Stimulated activated CD4-positive, alpha-beta T cell treated with anti-CD3 and anti-CD28 coated beads, Interleukin-1b, Interleukin-23, amount 100 ng/mL, for 1 hour (primary cell): ENCODE measurements at places on chromosomes 5 and 9.

DNA sequence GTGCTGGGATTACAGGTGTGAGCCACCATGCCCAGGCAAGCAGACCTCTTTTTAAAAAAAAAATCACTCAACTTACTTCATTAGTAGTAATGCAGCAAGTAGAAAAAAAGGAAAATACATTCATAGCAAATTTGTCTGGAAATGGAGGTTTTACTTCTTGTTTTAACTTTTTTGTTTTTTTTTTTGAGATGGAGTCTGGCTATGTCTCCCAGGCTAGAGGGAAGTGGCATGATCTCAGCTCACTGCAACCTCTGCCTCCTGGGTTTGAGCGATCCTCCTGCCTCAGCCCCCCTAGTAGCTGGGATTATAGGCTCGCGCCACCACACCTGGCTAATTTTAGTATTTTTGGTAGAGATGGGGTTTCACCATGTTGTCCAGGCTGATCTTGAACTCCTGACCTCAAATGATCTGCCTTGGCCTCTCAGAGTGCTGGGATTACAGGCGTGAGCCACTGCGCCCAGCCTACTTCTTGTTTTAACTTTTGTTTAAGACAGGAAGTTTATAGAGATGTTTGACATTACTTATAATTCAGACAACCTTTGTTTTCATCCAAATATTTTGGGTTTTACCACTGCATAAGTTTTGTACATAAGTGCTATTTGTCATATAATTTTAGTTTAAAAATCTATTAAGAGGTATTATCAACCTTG is 26.5 kb downstream of the UBE2R2 start:
- no peak for DNase-seq

DNA sequence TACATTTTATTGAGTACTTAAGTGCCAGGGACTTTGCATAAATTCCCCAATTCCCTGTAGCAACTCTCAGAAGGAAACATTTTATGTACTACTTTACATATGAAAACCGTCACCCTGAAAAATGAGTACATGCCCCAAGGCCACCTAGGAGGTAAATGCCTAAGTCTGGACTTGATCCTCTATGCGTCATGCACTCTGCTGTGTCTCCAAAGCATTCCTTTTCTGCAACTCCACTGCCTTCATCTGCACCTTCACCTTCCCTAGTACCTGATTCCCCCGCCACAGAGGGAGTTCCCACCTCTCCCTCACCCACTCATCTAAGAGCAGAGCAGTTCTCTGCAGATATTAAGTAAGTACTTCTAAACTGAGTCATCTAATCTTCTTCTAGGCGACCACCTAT is 75.2 kb upstream of the HRH2 start:
- DNase-seq, result no peak

DNA sequence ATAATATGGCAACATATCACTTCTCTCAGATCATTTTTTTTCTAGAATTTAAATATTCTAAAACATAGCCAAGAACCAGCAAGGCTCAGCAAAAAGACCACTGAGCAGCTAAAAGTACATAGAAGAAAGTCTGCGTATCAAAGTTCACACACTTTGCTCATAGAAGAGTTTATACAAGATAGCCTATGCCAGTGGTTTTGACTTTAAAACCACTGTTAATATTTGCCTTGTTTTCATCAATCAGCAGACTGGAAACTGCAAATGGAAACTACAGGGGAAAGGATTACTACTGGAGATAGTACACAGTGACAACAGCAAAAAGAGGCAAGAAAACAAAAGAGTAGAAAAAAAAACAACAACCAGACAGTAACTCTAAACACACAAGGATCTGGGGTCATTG is 483.3 kb downstream of the ZSWIM6 start:
- DNase-seq, result no peak

- no peak for DNase-seq
Observed at GRCh38 chr5:14313986-14314690, 171.0 kb downstream of the TRIO start.

DNA sequence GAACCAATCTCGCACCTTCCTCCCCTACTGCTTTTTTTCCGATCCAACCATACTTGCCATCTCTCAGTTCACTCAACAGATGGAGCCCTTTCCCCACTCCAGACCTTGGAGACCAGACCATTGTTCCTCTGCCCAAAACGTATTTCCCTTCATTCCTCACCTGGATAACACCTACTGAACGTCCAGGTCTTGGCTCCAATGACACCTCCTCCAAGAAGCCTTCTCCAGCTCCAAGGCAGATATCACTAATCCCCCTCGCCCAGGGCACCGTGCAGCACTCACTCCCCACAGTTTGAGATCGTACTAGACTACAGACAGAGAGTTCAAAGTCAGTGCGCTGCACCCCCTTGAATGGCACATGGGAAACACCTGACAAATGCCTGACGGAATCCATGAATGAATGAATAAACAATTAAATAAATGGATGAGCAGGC is 47.1 kb upstream of the AKNA start:
- DNase-seq, result no peak

DNA sequence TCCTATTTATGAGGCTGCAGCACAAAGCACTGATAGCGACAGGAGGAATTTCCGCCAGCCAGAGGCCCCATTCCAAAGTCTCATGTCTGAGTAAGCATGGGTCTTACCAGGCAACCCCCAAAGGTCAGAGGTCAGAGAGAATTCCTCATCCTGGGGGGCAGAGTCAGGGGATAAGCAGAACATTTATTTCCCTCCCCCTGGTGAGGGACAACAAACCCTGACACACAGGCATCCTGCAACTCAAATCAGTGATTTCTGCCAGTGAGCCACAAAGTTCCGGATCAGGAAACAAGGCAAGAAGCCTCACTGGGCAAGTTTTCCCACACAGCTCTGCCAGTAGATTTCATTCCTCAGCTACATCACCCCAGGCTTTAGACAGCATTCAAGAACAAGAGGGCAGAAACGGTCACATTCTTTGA is 37.0 kb downstream of the ADAMTS12 start:
- no peak for DNase-seq

DNA sequence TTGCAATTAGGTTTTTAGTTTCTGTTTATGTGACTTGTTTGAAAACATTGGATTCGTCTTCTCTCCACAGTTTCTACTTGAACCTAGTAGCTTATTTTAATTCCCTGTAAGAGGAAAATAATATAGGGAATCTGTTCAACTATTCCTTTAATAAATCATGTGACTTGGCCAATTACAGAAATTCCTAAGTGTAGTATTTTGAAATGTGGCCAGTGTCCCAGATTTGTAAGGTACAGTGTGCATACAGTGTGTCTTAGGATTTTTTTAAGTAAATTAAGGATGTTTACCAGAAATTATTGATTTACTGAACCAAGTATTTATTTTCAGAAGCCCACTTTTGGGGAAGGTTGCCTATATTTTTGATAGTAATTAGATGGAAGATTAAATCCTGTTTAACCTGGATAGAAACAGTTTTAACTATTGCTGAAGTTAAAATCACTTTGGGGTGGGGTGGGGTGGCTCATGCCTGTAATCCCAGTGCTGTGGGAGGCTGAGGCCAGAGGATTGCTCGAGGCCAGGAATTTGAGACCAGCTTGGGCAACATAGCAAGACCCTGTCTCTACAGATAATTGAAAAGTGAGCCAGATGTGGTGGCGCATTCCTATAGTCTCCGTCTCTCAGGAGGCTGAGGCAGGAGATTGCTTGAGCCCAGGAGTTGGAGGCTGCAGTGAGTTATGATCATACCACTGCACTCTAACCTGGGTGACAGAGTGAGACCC is 36.9 kb downstream of the G3BP1 start:
- no peak for DNase-seq

DNA sequence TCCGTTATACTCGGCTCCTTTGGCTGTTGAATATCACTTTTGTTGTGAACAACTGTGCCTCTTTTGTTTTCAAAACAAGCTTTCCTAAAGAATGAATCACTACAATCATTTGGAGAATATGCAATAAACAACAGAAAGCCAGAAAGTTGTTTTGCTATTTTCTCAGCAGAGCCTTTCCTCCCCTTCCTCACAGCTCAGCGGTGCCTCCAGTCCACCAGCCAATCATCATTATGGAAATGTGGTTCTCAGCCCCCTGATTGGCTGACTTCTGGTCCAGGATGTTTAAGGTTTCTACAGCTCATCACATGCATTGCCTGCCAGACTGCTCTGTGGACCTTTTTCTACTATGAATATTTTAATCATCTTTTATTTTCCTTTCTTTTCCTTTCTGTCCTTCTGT is 9.1 kb upstream of the ZNF608 start:
- DNase-seq, result no peak

- DNase-seq, result peak; percentile 0
Observed at GRCh38 chr5:174793684-174794328, 69.4 kb downstream of the MSX2 start.

GRCh38 chr9:24504521-24504920 is 41.2 kb downstream of the IZUMO3 start:
- DNase-seq, result no peak

DNA sequence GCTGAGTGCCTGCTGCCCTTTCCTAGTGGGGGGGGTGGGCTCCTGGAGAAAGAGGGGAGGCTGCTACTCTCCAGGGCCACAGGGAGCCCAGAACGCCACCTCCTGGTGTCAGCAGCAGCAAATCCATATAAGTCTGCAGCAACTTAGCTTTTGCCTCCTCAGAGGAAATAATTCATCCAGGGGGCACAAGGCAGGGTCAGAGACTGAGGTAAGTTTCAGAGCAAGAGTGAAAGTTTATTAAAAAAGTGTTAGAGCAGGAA is 4.0 kb upstream of the CLPTM1L start:
- DNase-seq, result no peak

GRCh38 chr9:96072930-96073329 is 197.4 kb downstream of the ERCC6L2 start:
- no peak for DNase-seq

GRCh38 chr5:122367456-122367855 is 55.4 kb downstream of the SNCAIP start:
- DNase-seq, result no peak

DNA sequence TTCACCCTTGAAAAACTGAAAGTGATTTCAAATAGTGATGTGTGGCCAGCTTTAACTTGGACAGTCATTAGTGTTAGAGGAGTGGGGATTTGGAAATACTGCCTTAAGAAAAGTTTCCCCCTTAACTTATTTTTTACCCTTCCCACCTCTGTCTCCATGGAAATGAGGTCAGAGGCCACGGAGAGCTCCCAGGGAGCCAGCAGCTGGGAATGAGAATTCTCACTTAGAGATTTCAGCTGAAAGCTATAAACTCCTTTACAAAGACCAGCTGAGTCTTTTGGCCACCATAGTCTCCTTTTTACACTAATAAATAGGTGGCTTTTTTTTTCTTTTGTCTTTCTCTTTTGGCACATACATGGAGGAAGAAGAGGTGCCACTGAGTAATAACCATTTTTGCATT is 45.7 kb upstream of the PIK3R1 start:
- no peak for DNase-seq

DNA sequence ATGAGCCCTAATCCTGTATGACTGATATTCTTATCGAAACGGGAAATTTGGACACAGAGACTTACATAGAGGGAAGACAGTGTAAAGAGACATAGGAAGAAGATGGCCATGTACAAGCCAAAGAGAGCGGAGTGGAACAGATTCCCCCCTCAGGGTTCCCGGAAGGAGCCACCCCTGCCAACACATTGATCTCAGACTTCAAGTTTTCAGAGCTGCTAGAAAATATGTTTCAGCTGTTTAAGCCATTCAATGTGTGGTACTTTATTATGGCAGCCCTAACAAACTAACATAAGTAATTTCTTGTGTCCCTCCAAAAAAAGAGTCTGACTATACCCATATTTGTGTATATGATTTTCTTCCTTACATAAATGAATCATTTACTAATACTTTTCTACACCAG is 128.0 kb upstream of the STC2 start:
- DNase-seq, result no peak

DNA sequence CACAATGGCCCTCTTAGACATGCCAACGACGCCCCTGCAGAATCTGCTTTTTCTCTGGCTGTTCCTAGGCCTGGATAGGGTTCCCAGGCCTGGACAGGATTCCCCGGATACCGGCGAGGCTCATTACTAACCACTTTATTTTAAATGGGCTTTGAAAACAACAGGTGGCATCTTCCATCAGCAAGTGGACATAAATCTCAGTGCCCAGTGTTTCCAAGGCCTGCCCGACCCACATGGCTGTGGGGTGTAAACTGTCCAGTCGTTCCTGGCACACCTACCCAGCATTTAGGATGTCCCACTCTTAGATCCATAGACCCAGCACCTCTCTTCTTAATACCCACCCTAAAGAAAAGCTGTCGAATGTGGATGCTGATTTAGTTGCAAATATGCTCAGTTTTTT is 896 bp downstream of the CMBL start:
- DNase-seq, result no peak

GRCh38 chr9:29796291-29796952 is 2223.1 kb upstream of the C9orf72 start:
- DNase-seq, result no peak

DNA sequence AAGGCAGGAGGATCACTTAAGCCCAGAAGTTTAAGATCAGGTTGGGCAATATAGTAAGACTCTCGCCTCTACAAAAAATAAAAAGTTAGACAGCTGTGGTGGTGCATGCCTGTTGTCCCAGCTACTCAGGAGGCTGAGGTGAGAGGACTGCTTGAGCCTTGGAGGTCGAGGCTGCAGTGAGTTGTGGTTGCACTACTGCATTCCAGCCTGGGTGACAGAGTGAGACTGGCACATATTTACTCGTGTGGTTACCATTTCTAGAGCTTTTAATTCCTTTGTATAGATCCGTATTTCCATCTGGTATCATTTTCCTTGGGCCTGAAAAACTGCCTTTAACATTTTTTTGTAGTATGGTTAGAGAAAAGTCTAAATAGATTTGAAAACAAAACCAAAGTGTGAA is 7.8 kb downstream of the IL6ST start:
- no peak for DNase-seq
